Nucleus accumbens (tissue), 56 donors: ENCODE measurements at places on chromosomes 16 and 17.

DNA sequence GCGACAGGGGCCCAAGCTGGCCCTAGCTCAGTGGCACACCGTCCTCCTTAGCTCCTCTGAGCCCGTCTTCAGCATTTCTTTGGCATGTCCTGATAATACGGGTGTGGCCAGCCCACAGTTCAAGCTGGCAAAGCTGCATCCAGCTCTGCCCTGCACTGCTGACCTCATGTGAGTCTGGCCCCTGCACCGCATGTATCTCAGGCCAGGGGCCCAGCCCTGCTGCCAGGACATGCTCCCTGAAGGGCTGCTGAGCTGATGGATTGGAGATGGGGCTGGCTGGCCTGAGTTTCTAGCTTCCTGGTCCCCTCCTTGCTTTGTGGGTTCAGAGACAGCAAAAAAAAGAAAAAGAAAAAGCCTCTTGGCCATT, 2.4 kb downstream of the DOC2B start:
- DNase-seq, result no peak

GRCh38 chr17:1997927-1998742, 27.0 kb downstream of the RTN4RL1 start:
- DNase-seq, result no peak

DNA sequence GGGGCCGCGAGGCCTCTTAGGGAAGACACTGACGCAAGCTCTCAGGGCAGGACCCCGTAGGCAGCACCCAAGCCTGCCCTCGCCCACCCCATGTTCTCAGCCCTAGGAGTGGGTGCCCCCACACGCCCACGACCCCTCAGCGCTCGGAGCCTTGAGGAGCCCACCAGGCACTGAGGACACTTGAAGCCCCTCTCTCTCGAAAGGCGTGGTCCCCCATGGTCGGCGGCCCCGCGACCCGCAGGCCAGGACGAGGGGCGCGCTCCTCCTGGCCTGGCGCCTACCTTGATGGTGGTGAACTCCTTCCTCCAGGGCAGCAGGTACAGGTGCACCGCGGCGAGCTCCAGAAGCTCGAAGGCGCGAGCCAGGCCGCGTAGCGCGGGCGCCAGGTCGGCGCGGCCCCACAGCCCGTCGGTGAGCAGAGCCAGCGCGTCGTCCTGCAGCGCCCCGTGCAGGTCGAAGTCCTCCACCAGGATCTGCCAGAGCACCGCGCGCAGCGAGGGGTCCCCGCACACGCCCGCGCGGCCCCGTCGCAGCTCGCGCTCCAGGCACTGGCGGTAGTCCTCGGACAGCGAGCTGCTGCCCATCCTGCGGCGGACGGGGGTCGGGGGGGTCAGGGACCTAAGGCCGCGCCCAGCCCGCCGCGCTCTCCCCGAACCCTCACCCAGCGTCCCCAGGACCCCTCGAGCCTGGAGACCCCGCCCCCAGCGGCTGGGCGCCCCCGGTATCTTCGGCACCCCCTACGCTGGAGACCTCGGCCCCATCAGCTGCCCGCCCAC, 668 bp downstream of the SPATA2L start:
- no peak for DNase-seq

DNA sequence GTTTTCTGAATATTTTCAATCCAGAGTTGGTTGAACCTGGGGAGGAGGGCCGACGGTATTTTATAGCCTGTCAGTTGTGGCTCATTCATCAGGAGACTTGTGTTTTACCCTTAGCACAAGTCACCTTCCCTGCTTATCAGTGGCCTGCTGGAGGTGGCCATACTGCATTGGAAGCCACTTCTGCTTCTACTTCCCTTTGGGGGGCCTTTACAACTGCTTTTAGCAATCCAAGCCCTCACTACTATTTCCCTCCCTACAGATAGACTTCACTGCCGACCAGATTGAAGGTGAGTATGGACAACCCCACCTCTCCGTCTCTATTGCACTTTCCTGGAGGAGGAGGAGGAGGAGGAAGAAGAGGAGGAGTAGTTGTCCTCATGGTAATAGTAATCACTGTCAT, 4.4 kb downstream of the MYL4 start:
- no peak for DNase-seq

DNA sequence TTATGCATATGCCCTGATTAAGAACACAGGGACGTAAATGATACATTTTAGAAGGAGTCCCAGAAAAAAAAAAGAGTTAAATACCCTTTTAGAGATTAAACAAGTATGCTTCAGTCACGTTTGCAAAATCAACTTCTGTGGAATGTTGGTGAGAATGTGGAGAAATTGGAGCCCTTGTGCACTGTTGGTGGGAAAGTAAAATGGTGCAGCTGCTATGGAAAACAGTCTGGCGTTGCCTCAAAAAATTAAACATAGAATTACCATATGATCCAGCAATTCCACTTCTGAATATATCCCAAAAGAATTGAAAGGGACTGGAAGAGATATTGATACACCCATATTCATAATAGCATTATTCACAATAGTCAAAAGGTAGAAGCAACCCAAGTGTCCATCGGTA, 26.5 kb downstream of the RHBDL3 start:
- DNase-seq, result no peak

- no peak for DNase-seq
These were observed 21.2 kb downstream of the MNT start for GRCh38 chr17:2379489-2380225.

DNA sequence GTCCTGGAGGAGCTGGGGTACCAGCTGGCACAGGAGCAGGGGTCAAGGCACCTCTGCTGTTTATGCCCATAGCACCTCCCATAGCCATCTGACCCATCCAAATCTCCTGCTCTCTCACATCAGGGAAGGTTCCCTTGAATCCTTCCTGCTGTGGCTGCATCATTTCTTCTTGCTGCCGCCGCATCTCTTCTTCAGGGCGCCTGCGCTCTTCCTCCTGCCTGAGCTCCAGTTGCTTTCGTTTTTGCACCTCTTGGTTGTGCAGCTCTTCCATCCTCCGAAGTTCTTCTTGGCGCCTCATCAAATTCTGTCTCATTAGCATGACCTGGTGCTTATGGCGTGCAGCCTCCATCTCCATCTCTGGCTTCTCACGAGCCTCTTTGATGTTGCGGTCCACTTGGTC, 2.0 kb upstream of the NOB1 start:
- DNase-seq, result no peak

DNA sequence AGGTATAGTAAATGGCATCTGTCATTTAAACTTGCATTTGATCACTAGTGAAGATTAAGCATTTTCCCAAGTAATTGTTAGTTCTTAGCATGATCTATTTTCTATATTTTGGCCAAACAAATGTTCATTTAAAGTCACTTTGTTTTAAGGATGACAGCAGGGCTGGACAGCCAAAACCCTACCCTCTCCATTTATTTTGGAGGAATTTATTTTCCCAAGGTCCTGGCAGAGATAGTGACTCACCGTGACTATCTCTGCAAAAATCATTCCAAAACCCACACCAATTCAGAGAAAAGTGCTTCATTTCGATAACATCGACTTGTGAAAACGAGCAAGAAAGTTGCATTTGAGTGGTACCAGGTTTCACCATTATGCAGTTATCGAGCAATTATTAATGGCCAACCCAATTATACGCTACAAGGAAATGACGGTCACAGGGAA, 665 bp upstream of the AKAP1 start:
- DNase-seq, result no peak

- DNase-seq, result no peak
These were observed 51.3 kb downstream of the CCDC42 start for GRCh38 chr17:8693328-8693727.

DNA sequence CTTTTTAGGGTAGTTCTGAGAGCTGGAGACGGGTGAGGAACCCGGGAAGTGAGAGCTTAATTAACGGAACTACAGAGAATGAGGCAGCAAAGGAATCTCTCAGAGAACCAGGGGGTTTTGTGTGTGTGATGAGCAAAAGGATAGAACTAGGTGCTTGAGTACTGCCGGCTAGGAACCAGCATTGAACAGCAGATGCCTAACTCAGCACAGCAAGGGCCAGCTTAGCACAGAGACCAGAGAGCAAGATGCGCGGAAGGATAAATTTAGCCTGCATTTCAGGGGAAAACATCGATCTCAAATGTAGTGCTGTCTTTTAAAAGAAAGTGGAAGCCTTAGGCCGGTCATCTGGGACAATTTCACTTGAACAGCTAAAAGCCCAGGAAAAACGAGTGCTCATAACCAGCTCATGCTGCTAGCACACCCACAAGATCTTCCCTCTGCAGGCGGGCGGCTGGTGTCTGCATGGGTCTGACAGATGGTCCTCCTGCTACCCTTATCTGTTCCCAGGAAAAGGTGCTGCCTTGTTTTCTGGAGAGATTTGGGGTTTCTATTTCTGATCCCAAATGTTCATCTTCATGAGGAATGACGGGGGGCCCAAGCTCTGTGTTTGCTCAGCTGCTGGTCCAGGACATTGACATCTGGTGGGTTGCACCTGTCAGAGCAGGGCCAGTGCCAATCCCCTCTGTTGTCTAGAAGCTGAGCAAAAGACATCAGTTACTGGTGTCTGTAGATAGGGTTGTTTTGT, 103.9 kb downstream of the SOCS1 start:
- no peak for DNase-seq

- no peak for DNase-seq
These were observed 43.8 kb downstream of the RABEP1 start for GRCh38 chr17:5325851-5326250.

DNA sequence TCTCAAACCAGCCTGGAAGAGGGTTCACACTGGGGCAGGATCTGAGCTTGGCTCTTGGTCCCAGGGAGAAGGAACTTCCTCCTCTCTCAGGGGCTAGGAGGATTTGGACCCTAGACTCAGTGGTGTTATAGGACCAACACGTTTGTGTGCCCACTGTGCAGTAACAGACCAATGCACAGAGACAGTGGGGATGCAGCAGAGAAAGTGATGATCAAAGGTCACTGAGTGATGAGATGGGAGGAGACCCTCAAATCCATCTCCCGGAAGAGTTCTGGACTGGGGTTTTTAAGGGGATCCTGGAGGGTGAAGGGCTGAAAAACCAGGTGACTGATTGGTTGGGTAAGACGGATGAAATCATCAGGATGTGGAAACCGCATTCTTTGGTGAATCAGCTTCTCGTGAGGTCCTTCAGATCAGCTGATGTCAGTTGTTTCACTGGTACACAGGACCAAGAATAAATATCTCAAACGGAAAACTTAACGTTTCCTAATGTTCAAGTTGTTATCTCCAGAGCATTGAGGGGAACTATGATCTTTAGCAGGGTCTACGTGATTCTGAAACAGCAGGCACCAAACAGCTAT, 3.3 kb upstream of the VAC14 start:
- no peak for DNase-seq

DNA sequence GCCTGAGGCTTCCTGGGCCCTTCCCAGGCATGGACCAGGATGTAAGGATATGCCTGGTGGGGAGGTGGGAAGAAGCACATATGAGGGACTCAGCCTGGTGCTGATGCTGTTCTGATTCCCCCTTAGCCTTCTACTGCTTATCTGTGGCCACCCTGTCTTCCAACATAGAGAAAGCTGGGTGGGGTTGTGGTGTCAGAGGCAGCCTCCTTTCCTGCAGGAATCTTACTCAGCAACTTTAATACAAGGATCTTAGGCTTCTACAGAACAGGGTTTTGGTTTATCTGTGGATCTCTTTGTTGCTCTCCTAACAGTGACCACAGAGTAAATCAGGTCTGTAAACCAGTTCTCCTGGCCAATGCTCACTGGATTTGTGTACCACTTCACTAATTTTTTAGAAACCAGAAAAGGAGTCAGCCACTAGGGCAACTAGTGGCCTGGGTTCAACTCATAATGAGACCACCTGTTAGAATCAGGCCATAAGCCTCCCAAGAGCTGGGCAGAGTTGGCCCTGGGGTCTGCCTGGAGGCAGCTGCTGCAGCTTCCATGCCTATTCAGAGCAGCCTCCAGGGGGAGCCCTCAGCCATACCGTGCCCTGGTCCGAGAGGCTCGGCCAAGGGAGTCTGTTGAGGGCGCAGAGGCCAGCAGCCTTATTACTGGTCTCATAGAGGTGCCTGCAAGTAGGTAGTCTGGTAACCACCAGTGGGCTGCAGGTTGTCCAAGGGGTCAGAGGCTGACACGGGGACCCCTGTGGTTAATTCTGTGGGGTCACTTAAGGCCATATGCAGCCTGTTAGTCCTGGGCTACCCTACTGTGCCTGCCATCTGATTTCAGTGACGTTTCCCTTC, 7.1 kb downstream of the HAS3 start:
- no peak for DNase-seq

DNA sequence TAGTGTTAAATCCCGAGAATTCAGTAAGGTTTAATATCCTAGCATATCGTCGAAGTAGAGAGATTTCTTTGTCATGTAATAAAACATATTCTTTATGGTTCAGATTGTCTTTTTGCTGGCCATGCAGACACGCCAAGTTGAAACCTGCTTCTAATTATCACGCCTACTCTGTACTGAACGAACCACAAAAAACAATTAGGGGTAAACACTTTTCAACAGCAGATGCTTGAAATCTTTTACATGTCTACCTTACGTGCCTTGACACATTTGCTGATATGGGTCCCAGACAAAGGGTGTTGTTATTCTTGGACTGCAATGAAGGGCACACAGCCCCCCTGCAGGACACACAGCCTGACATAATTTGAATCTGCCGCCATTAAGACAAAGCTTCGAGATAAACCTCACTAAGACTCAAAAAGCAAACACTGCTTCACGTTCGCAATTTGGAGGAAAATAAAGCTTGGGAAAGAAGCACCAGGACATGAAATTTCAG, 13.3 kb downstream of the WIPI1 start:
- DNase-seq, result no peak

GRCh38 chr17:21072745-21073197, 30.0 kb upstream of the USP22 start:
- peak; percentile 18 for DNase-seq

DNA sequence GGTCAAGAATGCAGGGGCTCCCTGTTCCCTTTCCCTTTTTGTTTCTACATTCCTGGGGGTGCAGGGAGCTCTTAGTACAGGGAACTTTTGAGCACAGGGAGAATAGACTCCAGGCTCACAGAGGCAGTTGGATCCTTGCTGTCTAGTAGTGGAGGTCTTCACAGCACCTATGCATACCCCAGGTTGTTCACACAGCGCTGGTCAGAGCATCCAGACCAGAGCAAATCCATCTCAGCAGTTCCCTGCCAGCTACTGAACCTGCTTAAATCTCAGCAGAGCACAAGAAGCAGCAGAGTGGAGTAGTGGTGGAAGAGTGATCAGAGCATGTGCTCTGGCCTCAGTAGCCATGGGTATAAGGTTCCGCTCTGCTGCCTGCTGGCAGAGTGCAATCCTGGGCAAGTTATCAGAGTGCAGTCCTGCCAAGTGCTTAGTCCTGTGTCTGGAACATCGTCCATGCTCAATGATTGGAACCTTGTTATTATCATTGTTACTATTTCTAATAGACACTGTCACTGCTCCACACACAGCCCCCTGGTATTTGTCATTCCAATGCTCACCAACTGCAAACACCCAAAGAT, 220.4 kb downstream of the CBLN1 start:
- DNase-seq, result no peak

- DNase-seq, result no peak
These were observed 12.2 kb downstream of the PIK3R5 start for GRCh38 chr17:8953156-8953885.
